ENCODE measurements at places on chromosomes 1 and 21.

- no peak for DNase-seq
These were observed 39.6 kb upstream of the PIGC start for GRCh38 chr1:172483448-172483847.

GRCh38 chr1:27363766-27364695 is 2.7 kb downstream of the MAP3K6 start:
- DNase-seq = peak; percentile 50

DNA sequence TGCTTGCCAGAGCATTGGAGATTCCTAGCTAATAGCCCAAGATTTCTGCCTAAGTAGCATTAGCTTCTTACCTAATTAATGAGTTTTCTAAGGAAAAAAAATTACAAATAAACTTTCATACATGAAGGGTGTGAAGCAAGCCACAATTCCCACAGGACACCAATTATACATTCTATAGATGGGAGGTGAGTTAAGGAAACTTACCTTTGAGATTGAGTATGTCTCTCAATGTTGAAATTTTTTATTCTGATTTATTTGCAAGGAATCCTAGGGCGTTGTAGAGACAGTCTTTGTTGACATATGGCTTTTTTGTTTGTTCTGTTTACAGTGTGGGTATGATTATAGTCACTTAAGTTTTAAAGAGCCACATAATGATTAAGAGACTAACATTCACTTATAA is 313.0 kb downstream of the RYR2 start:
- no peak for DNase-seq

GRCh38 chr1:43363935-43364525 is 3.8 kb downstream of the ELOVL1 start:
- DNase-seq = no peak

- DNase-seq = peak; percentile 20
These were observed 64.5 kb upstream of the CSF1 start for GRCh38 chr1:109846162-109846561.

GRCh38 chr1:36006941-36007500 is 76.1 kb downstream of the AGO3 start:
- no peak for DNase-seq

DNA sequence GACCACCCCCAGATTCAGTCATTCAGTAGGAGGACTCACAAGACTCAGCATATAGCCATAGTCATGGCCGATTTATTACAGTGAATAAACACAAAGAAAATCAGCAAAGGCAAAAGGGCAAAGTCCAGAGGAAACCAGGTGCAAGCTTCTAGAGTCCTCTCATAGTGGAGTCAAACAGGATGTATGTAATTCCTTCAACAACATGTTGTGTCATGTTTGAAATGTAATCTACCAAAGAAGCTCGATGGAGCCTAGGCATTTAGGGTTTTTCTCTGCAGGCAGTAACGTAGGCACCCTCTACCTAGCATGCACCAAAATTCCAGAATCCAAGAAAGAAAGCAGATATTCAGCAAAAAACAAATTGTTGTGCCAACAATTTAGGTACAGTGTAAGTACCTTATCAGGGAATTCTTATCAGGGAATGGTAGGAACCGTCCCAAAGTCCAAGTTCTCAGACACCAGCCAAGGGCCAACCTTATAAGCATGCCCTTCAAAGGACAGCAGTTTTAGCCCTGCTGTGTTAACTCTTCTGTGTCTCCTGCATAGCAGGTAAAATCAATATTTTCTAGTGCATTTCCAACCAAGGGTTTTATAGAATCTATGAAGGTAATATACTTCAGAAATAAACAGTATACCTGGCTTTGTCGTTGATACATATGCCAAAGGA is 16.1 kb upstream of the SLAMF6 start:
- no peak for DNase-seq

- peak; percentile 18 for DNase-seq
These were observed 548 bp upstream of the SLC25A33 start for GRCh38 chr1:9538669-9539164.

GRCh38 chr1:156012051-156012817 is 8.5 kb downstream of the SSR2 start:
- DNase-seq = no peak

DNA sequence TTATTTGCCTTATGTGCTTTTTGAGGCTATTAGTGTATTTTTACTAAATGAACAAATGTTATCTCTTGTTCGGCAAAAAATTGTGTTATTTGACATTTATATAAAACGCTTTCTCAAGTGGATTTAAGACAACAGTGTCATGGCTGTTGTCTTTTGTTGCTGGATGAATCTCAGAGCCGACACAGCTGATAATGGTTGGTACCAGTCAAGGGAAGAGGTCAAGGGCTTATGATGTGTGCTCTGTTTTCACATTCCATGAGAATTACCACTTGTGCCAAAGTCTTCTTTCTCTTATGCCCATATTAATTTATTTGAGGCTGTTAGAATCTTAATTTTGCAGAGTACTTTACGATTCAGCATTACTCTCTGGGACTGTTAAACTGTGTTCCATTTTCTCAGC is 17.9 kb upstream of the CD101 start:
- no peak for DNase-seq

- no peak for DNase-seq
These were observed 72.5 kb upstream of the TNFSF18 start for GRCh38 chr1:173122958-173123852.

DNA sequence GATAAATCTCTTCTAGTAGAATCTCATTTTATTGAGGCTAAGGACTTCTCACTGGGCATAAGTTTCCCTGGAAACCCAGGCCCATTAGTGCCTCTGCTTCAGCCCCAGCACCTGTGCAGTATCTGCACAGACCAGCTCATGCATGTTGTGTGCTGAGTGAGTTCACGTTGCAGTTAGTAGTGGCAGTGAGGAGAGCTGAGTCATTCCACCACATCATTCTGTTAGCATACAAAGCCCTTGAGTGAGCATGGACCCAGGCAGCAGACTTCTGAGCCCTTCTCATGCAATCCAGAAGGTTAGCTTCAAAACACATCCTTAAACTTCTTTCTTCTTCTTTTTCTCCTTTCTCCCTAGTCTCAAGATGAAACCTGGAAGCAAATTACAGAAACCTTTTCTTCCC is 45.8 kb upstream of the NTPCR start:
- no peak for DNase-seq

- no peak for DNase-seq
These were observed 42.0 kb downstream of the RHOU start for GRCh38 chr1:228777236-228777635.

GRCh38 chr1:231200388-231201031 is 38.7 kb downstream of the TRIM67 start:
- no peak for DNase-seq

GRCh38 chr1:102978874-102979273 is 129.4 kb downstream of the COL11A1 start:
- DNase-seq = no peak

DNA sequence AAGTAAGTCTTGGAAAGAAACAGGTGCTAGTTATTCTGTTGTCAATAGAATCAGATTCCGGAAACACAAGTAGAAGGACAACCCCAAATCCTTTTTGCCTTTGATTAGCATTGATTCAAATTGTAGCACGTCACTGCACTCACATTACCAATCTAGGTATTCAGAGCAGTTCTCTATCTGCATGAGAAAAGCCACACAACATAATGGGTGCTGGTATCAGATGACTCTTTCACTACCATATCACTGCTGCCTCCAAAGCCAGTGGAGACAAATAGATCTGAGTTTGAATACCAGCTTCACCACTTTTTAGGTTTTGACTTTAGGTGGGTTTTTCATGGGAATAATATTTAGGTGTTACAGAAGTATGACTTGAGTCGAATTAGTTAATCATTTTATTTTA is 38.9 kb downstream of the RTCA start:
- DNase-seq = no peak

DNA sequence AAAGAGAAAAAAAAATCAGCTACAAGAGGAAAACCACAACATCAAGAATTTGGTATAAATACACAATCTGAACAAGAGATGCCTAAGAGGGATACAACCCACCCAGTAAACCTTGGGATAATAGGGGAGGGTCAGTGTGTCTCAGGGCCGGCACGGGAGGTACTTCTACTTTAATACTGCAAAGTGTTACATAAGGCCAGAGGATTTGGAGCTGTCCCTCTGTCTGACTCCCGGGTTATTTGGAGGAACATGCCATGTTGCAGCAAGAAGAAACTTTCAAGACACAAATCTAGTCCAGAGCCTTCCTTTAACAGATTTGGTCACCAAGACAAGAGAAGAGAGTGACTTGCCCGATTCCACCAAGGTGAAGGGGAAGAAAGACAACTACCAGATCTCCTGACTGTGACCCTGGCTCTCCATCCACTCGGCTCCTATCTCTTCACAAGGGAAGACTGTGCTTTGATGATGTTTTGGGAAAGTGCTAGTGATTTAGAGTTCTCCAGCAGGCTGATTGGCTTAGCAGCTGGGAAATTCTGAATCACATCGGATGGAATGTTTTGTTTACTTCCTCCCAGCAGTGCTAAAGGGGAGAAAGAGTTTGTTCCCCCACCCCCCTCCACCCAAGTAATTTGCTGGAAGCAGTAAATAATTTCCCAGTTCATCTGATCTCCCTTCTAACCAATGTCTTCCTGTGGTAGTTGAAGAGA is 29.3 kb downstream of the SGIP1 start:
- no peak for DNase-seq

- no peak for DNase-seq
These were observed 27.3 kb upstream of the RNF19B start for GRCh38 chr1:32991819-32992488.

- no peak for DNase-seq
These were observed 480 bp downstream of the DPYD start for GRCh38 chr1:97920276-97920831.

DNA sequence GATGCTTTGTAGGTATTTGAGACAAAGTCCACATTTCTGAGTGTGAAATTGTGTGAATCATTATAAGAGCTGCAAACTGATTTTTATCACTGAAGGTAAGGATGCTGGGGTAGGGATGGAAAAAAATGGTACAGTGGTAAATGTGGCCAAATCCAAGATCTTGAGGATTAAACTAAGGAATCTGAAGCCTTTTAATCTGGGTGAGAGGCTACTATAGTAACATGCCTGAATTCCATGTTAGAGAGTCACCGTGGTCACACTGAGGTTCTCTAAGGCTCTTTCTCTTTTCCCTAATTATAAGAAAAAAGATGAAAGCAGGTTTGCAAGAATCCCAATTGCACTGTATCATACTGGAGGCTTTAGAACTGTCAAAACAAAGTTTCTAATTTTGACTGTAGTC is 17.6 kb downstream of the PTGER3 start:
- no peak for DNase-seq

DNA sequence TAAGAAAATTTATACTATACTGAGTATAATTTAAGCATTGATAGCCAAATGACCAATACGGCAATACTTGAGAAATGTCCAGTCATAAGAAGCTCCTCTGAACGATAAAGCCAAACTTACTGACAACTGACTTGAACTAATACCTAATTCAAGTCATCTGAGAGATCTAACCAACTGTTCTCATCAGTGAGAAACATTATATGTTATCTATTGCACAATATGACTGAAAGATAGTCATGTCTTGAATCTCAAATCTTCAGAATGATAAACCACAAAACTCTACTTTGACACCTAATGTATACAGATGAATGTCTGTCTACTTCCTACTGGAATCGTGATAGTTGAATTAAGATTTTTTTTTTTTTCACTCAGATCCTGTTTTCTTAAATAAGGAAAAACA is 39.0 kb downstream of the APP start:
- DNase-seq = no peak

- no peak for DNase-seq
These were observed 888 bp upstream of the SNRPE start for GRCh38 chr1:203860396-203861025.

GRCh38 chr21:44854391-44854663 is 19.2 kb downstream of the PTTG1IP start:
- no peak for DNase-seq

DNA sequence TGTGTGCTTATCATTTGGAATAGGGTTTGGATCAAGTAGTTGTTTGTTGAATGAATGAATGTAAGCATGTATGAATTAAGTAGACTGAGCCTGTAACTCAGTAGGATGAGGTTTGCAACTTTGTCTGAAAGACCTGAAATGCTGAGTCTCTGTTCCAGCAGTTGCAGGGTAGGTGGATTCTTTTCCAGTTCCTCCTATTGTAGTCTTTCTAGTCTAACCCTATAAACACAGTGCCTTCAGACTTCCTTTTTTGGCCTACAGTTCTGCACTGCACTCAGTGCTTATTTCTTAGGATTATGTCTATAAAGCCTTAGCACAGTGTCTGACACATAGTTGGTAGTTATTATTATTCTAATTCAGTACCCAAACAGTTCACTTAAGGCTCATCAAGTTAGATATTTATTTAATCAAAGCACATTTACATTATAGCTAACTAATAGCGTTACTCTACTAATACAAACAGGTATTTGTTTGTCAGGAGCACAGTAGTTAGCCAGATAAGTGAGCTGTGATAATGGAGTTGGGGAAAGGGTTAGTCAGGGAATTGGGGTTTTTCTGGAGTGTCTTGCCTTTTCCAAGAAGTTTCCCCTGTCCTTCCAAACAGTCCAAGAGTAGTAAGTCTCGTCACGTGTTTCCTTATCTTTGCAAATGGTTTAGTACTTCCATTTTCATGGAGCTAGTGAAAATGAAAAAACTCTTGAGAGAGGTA is 45.0 kb downstream of the ABCD3 start:
- DNase-seq = no peak

GRCh38 chr1:218679988-218680748 is 335.0 kb downstream of the TGFB2 start:
- no peak for DNase-seq

DNA sequence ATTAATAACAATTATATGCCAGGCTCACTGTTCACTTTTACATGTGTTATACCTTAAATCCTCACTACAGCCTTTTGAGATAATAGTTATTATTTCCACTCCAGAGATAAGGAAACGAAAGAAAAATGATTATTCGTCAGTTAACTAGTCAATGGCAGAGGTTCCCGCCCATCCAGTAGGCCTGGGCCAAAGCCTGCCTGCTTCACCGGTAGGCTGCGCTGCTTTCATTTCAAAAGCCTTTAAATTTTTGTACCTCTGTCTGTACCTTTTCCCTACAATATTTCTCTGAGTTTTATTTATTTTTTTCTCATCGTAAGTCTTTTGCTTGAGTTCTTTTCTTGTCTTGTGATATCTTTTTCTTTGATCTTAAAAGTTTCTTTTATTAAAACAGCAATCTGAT is 3.6 kb downstream of the GPR52 start:
- DNase-seq = no peak

DNA sequence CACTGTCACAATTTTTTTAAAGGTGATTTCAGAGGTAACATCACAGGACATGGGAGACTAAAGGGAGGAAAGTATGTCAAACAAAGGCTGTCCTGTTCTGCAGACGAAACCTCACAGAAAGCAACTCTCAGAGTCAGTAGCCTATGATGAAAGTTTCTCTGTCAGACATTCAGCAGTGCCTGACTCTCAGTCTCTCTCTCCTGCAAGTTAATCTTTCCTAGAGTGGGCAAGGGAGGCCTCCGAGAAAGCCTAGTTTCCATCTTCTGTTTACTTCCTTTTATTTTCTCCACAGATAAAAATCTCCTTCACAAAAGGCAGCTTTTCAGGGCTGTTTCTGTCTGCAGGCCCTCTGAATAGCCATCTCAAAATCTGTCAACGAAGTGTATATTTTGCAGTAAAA is 24.9 kb upstream of the FMO2 start:
- DNase-seq = no peak
